CD4-positive, alpha-beta T cell (primary cell): ENCODE measurements at places on chromosomes 6 and 20.

DNA sequence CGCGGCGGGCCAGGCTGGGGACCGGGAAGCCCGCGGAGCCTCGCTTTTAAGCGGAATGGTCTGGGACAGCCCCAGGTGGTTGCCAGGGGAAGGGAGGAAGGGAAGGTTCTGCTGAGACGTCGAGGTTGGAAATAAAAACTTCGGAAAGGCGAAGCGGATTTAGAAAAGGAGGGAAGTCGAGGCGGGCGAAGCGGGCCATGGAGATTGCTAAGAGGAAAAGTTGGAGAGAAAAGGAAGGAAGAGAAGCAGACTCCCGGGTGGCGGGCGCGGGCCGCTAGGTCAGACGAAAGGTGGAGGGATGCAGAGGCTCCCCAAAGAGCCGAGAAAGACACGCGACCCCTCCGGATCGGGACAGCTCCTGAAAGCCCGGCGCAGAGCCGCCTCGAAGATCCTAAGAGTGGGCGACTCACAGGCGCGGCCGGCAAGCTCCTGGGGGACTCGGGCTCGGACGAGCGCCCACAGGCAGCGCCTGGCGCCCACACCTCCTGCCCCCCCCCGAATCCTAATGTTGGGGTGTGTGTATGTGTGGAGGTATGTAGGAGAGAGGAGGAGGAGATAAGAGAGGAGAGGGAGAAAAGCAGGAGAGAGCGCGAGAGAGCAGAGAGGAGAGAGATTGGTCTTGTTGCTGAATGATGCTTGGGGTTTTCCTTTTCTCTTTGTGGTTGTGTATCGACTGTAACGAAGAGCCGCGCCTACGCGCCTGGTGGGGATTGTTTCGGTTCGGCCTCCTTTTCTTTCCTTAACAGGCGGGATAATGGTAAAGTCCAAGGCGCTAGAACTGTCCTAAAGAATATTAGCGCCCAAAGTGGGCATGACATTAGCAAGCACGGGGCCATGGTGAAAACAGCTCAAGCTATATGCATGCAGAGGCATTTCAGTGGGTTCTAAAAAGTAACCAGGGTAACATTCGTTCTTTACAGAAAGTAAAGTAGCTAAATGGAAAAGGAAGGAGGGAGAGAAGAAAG lies 1.5 kb downstream of the TFAP2B start:
- no peak for DNase-seq

GRCh38 chr20:38161412-38161774 lies 3.7 kb downstream of the TGM2 start:
- DNase-seq, result no peak

DNA sequence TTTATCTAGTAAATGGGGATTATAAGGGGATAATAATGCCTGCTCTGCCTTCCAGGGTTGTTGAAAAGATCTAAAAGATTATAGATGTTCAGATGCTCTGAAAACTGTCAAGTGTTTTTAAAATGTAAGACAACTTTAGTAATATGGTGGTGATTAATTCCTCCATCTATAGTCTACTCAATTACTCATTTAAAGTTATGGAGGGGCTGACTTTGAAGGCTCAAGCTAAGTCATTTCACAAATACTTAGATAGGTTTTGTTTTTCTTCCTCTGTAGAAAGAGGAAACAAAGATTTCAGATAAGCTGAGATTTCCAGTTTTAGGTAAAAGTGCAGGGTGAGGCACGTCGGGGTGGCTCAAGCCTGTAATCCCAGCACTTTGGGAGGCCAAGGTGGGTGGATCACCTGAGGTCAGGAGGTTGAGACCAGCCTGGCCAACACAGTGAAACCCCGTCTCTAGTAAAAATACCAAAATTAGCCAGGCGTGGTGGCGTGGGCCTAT lies 50.5 kb upstream of the PIM1 start:
- no peak for DNase-seq

GRCh38 chr6:71080133-71080532 lies 123.3 kb upstream of the B3GAT2 start:
- no peak for DNase-seq

DNA sequence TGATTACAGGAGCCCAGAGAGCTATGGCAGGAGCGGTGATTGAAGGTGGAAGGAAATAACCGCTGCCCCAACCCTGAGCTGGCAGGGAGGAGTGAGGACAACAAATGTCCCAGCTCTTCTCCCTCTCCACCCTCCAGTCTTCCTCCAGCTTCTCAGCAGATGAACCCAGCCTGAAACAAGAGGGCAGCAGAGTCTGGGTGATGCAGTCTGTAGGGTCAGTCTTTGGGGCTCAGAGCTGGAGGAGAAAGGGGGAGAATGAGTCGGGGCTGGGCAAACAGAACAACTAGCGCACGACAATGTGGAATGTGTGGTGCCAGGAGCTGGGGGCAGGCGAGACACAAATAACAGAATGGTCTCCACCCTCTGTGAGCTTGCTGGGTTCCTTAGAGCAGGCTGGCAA lies 4.5 kb upstream of the GUCA1A start:
- DNase-seq, result no peak

GRCh38 chr20:3651204-3651962 lies 11.8 kb downstream of the GFRA4 start:
- DNase-seq, result no peak

DNA sequence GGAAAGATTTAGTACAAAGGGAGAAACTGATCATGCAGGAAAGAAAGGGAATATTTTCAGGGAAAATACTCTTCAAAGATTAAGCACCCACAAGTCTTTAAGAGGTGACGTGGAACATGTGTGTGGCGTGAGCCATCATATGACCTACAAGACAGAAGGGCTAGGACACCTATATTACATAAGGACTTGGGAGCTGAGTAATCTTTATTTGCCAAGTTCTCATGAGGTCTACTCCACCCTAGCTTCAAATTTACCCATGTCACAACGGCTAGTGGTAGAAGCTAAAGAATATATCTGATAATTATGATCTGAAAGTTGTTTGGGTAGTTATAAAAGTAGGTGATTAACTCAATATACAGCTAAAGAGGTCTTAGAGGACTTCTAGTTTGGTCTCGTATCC lies 167.8 kb downstream of the GJA10 start:
- DNase-seq, result no peak

DNA sequence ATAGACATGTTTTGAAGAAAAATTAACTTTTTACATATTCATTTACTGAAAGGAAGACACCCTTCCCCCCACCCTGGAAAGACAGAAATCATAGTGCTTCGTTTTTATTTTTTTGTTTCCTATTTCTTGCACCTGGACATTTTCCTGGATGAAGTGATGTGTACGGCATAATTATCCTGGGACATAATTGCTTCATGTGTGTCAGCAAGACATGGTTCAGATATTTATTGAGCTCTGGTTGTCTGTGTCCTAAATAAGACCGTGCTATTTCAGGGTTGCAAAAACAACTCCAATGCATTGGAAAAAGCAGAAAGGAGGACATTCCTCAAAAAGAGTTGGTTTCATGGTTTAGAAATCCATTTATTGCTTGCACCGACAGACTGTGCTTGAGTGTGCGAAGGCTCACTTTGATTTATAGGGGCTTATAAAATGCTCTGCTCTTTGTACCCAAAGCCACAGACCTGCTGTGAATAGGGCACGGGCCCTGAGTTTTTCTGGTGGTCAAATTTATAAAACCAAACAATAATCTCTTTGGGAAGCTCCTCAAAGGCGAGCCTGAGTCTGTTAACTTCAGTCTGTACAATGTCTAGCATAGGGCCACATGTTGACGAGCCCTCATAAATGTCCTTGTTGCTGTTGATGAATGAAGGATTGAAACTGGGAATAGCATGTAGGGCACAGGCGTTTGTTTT lies 179.5 kb downstream of the SOX4 start:
- DNase-seq, result no peak

GRCh38 chr6:47042275-47042791 lies at the start of gene ADGRF1:
Gene ADGRF1, minus strand, starts transcription at chr6:47042332. Its CDS starts 13,271 bp downstream, at chr6:47029061.
- DNase-seq, result no peak

DNA sequence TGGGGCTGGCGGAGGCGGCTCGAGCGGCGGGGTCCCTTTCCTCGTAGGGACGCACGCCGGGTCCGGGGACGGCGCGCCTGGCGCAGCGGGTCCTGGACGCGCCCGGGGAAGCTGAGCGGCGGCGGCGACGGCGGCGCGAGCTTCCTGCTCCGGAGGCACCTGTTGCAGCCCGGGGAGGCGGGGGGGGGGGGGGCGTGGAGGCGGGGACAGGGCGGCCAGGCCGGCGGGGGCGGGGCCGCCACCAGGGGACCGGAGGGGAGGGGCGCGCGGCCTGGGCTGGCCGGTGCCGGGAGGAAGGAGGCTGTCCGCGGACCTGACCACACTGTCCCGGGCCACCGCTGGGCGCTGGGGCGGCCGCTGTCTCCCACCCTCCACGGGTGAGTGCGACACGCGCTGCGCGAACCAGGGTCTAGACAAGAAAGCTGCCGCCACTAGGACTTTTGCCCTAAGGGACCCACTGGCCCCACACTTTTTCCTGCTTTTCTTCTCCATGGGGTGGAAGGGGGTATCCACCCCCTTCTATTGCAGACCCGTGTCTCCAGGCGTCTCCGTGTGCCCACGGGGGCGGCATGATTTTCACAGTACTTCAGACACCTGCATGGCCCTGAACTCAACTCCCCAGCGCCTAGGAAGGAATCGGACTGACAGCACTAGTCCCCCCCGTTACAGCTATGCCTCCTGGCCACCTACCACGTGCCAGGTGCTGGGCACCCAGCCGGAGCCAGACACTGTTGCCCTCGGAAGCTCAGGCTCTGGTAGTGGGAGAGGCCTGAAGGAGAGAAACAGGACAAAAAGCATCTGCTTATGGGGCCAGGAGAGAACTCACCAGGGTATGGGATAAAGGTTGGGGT lies at the start of gene NFATC2:
NFATC2 (minus strand) TSS at position 149 of the 851 bp plus-strand sequence. CDS start 220 bp downstream, outside the sequence.
- peak; percentile 47 for DNase-seq

- DNase-seq, result no peak
Measured at GRCh38 chr6:38136547-38136946, 317.0 kb downstream of the ZFAND3 start.

DNA sequence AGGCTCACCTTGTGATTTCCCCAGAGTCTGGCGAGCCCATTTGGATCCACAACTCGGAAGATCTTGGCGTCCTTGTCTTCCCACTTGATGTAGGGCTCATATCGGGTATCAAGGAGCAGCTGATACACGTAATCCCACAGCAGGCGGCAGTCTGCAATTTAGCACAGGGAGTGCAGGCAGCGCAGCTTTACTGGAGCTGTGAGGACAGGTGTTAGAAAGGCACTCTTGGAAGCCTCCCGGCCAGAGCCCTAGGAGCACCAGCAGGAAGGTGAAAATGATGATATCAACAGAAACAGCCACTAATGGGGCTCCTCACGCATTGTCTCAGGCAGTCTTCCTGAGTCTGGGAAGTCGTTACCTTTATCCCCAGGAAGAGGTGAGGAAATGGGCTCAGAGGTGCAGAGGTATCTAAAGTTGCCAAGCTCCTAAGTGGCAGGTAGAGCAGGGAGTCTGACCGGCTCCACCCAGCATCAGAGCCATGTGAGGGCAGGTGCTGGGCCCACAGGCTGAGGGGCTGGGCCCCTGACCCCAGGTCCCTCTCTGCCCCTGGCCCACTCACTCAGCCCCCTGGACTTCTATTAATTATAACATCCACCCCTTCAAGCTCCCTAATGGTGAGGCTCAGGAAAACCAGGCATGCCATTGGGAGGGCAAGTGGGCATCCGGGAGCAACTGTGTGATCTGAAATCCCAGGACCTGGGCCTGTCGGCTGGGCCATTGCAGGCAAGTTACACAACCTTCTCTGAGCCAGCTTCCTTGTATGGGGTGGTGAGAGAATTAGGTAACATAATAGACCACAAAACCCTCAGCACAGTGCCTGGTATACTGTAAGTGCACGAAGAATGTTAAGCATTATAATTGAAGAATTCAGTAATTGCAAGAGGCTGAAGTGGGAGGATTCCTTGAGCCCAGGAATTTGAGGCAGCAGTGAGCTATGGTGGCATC lies 18.3 kb downstream of the ETV7 start:
- DNase-seq, result no peak

DNA sequence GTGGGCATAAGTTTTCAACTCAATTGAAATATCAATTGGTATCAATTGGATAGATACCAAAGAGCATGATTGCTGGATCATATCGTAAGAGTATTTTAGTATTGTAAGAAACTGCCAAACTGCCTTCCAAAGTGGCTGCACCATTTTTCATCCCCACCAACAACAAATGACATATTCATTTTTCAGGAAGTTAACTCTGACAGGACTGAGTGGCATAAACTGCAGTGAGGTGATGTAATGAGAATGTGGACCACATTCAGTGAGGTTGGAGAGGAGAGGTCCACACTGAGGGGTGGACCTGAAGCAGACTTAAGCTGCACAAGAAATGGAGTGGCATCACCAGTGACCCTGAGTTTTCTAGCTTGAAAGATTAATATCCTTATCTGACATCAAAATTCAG lies 11.6 kb upstream of the CALHM6 start:
- no peak for DNase-seq
